MCF 10A (cell line): ENCODE measurements at places on chromosomes 16 and 17.
A peak's percentile ranks its signal among the peaks of the same experiment; 100 is the strongest.

GRCh38 chr17:74202938-74203337 is 540 bp upstream of the RPL38 start:
- DNase-seq, result no peak

DNA sequence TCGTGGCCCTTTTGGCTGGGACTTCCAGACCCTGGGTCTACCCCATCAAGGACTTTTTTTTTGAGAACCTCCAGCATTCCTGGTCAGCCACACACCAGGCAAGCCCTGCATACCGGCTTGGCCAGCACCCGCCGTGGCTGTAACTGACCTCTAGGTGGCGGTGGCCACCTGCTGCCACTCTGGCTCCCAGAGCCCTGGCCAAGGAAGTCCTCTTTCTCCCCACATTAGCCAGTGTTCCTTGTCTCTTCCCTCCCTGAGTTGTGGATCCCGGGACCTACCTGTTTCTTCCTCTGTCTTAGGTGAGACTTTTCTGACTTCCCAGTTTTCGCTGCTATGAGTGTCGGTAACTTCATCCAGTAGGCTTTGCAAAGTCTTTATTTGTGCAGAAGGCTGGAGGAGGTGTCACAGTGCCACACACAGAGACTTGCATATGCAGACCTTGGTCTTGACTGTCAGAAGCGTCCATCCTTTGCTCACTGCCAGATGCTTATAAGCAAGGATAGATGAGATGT is 348.3 kb downstream of the CPPED1 start:
- peak; percentile 56 for DNase-seq

DNA sequence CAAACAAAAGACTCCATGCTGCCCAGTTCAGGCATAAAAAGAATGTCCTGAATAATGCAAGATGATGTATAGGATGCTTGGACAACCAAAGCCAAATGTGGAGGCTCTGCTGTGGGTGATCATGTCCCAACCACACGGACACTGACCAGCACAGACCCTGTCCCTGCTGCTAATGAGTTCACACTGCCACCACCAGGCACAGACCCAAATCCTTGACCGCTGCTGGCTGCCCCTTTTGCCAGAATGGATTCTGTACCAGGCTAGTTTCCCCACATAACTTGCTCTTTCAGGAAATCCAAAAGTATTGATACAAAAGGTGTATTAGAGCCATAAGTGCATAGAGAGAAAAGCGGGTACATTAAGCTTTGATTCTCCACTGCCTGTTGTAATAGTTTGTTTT is 60.9 kb downstream of the XYLT1 start:
- DNase-seq, result no peak

- no peak for DNase-seq
These were observed 14.5 kb downstream of the ZFHX3 start for GRCh38 chr16:73033271-73033998.

- no peak for DNase-seq
These were observed 68.3 kb downstream of the WIPI1 start for GRCh38 chr17:68389041-68389440.

DNA sequence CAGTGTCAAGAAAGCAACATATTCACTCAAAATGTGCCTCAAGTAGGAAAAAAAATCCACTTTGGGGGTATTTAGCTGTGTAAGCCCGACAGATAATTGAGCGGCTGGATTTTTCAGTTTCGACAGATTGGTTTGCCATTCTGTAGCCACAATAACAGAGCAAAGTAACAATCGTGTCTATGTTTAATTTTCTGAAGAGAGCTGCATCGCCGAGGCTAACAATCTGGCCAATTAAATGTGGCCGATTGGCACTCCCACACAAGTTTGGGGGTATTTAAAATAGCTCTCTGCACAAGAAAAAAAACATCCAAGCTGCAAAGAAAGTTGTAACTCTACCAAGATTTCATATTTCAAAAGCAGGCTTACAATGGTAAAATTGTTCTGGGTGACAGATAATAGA is 99.7 kb upstream of the CDH13 start:
- DNase-seq, result no peak
